T47D (cell line): ENCODE measurements at places on chromosomes 5 and 9.
A peak's percentile ranks its signal among the peaks of the same experiment; 100 is the strongest.

GRCh38 chr5:176959051-176959450, 47.5 kb downstream of the UIMC1 start:
- peak; percentile 63 for DNase-seq

DNA sequence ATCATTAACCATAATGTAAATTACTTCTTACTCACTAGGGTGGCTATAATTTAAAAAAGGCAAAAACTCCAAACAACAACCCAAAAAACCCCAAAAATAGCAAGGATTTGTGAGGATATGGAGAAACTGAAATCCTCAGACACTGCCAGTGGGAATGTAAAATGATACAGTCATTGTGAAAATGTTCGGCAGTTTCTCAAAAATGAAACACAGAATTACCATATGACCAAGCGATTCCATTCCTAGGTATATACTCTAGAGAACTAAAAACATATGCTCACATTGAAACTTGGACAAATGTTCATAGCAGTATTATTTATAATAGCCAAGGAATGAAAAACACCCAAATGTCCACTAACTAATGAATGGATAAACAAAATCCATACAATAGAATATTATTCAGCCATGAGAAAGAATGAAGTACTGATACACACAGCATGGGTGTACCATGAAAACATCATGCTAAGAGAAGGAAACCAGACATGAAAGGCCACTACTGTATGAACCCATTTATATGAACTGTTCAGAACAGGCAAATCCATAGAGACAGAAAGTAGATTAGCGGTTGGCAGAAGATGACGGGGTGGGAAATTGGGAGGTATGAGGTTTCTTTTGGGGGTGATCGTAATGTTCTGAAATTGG, 119.1 kb downstream of the MAPKAP1 start:
- no peak for DNase-seq

GRCh38 chr9:81069038-81069795, 620.1 kb downstream of the TLE1 start:
- DNase-seq = no peak

DNA sequence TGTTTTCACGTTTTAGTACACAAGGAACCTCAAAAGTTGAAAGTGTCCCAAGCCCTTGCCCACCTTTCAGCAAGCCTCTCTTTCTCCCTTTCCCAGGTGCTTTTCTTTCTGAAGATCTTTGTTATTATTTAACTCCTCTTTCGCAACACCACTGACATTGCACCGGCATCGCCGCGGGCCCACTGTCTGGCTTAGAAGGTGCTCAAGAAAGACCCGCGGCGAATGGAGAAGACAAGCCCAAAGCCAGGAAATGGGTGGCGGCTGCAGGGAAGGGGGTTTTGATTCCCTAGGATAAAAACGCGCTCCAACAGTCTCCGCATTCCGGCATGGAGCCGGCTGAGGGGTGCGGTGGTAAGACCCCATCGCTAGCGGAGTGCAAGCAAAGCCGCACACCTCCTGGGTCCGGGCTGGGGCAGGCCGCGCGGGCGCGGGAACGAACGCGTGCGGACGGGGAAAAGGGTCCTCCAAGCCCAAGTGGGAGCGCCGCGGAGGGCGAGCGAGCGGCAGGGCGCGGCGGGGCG, 404 bp upstream of the AFAP1L1 start:
- DNase-seq = no peak

- no peak for DNase-seq
Measured at GRCh38 chr5:126456217-126456820, 33.1 kb downstream of the GRAMD2B start.
